ENCODE measurements at places on chromosomes 2 and 18. TPM values are rescaled to one million over a fixed set of nuclear protein-coding genes. Genes with fewer than 3 reads are reported as not detected.

KATNAL2 gene
- 2.1 TPM for total RNA-seq

SLC5A7 gene
- not detected for total RNA-seq

GREB1L gene
- 9.4 TPM for total RNA-seq

TAF4B gene
- total RNA-seq, result 5.8 TPM

SCLY gene
- total RNA-seq, result 40.1 TPM

DNA sequence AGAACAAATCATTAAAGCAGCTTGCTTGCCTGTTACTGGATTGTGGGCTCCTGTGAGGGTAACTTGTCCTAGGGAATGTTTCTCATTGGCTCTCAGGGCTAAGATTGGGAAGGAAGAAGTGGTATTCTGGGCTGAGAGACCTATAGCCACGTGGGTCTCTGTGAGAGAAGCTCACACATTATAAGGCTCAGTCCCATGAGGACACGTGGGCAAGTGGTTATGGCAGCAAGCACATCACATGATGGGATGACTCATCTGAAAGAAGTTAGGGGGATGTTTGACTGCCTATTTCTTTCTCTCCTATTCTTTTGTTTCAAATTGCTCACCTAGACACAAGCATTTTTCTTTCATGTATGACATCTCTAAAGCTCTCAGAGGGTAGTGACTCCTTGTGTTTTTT, 418.0 kb upstream of the ST6GAL2 start:
- H3K27me3 ChIP-seq, result no peaks in the 10 kb centered on the region
- no peaks in the 10 kb centered on the region for H3K36me3 ChIP-seq
- H3K4me1 ChIP-seq, result peaks cover 6% of the 10 kb centered on the region

GRCh38 chr2:41936771-41937463, 110.9 kb upstream of the PKDCC start:
- H3K27ac ChIP-seq, result no peak overlapping the region
- H3K27me3 ChIP-seq, result peaks cover 3% of the 10 kb centered on the region
- H3K4me3 ChIP-seq, result no peak overlapping the region
- H3K4me1 ChIP-seq, result peaks cover 16% of the 10 kb centered on the region

GRCh38 chr2:240932724-240933047, 26.6 kb downstream of the CROCC2 start:
- H3K4me1 ChIP-seq, result no peaks in the 10 kb centered on the region
- H3K4me3 ChIP-seq, result no peak overlapping the region
- no peak overlapping the region for H3K27ac ChIP-seq
- H3K36me3 ChIP-seq, result no peaks in the 10 kb centered on the region
- DNase-seq, result no peak

- H3K27me3 ChIP-seq, result no peaks in the 10 kb centered on the region
- no peaks in the 10 kb centered on the region for H3K36me3 ChIP-seq
- no peaks in the 10 kb centered on the region for H3K4me1 ChIP-seq
- H3K4me3 ChIP-seq, result no peak overlapping the region
Measured at GRCh38 chr18:76266236-76266991, 228.6 kb downstream of the ZNF516 start.

- no peak for DNase-seq
- no peaks in the 10 kb centered on the region for H3K27me3 ChIP-seq
- peaks cover 14% of the 10 kb centered on the region for H3K4me1 ChIP-seq
Measured at GRCh38 chr2:28750316-28751251, 1.0 kb upstream of the PPP1CB start.

GRCh38 chr2:68018727-68019126, 44.1 kb downstream of the C1D start:
- H3K4me3 ChIP-seq, result no peak overlapping the region
- H3K27me3 ChIP-seq, result no peaks in the 10 kb centered on the region
- no peak overlapping the region for H3K27ac ChIP-seq

DNA sequence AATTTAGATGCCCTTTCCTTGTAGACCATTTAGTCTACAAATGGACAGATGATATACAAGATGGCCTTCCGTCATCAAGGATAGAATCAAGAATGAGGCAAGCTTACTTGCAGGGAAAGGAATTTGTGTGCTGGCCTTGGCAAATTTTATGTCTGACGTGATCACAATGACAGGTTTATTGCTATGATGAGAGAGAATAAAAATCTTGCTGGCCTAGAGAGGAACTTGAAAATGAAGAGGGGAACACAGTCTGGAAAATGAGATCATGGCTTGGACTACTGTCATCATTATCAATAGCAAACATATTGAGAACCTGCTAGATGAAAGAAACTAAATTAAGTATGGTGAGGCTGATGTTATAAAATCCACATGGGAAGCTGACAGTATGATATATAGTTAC, 66.0 kb downstream of the CSRNP3 start:
- no peak overlapping the region for H3K27ac ChIP-seq
- H3K4me1 ChIP-seq, result no peaks in the 10 kb centered on the region
- H3K4me3 ChIP-seq, result no peak overlapping the region
- peaks cover 67% of the 10 kb centered on the region for H3K27me3 ChIP-seq

GRCh38 chr2:229350117-229350805, 79.2 kb upstream of the PID1 start:
- H3K27ac ChIP-seq, result peak overlapping the region; percentile 62
- DNase-seq, result peak; percentile 18
- no peaks in the 10 kb centered on the region for H3K27me3 ChIP-seq
- peaks cover 49% of the 10 kb centered on the region for H3K36me3 ChIP-seq

DNA sequence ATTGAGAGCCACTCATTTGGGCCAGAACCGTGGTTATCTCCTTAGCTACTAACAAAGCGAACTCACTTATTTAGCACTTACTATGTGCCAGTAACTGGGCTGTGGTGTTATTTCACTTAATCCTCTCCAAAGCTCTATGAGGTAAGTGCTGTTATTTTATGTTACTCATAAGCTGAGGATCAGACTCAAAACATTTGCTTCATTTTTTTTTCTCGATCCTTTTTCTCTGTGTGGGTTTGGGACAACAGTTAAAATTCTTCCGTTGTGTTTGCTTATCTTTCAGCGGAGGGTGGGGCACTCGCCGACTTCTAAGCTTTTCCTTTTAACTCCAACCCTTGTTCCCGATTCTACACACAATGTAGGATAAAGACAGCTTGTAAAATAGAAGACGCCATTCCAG, 52.8 kb downstream of the TMEM178A start:
- no peaks in the 10 kb centered on the region for H3K36me3 ChIP-seq
- no peak overlapping the region for H3K4me3 ChIP-seq
- no peak for DNase-seq
- H3K4me1 ChIP-seq, result no peaks in the 10 kb centered on the region
- no peaks in the 10 kb centered on the region for H3K27me3 ChIP-seq

DNA sequence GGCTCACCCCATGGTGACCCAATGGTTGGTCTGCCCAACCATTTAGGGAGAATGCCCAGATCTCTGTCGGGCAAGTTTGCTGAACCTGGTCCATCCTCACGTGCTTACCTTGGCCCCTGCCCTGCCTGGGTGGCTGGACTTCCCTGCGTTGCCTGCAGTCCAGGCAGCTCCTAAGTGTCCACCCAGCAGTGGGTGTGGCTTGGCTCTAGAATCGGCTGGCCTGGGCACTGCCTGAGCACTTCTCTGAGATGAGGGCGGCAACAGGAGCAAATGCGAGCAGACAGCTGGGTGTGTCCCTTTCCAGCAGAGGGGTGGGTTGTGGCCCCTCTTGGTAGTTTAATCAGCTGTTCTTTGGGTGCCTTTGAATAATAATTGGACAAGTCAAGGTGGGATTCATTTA, 11.3 kb downstream of the PCARE start:
- DNase-seq, result no peak
- peak overlapping the region; percentile 55 for H3K4me3 ChIP-seq
- H3K36me3 ChIP-seq, result peaks cover 6% of the 10 kb centered on the region
- no peaks in the 10 kb centered on the region for H3K27me3 ChIP-seq

DNA sequence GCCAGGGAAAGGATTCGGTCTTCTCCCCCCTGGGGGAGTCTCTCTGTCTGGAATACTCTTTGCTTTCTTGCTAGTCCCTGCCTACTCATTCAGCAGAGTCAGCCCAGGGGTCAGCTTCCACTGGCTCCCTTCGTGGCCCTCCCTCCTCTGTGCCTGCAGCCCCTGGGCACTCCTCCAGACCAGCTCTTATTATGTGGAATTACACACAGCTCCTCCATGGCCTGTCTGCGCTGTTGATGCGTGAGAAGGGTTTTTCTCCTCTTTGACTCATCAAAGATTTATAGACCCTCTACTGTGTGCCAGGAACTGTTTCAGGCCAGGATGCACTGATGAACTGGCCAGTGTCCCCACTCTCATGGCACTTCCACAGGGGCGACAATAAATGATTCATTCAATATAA, 44.4 kb downstream of the ST8SIA5 start:
- H3K4me3 ChIP-seq, result no peak overlapping the region
- H3K27me3 ChIP-seq, result peaks cover 11% of the 10 kb centered on the region
- peaks cover 2% of the 10 kb centered on the region for H3K4me1 ChIP-seq
- H3K27ac ChIP-seq, result no peak overlapping the region
- DNase-seq, result no peak

- no peaks in the 10 kb centered on the region for H3K4me1 ChIP-seq
- H3K27ac ChIP-seq, result no peak overlapping the region
- H3K36me3 ChIP-seq, result peaks cover 5% of the 10 kb centered on the region
- no peaks in the 10 kb centered on the region for H3K27me3 ChIP-seq
- no peak overlapping the region for H3K4me3 ChIP-seq
Measured at GRCh38 chr2:196174404-196174803, 3.0 kb upstream of the STK17B start.

DNA sequence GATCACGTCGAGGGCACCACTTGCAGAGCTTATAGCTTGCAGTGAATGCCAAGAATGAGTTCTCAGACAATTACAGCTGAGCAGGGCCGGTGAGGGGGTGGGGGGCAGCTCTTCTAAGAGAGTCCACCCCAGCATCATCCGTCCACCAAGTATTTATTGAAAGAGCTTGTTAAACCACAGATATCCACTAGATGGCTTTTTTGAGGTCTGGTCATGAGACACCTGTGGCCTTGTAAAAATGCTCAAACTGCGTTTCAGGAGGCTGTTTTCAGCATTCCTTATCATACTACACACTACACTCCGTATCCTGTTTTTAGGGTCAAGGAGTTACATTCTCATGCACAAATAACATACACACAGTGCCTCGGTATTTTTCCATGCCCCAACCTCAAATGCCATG, 51.5 kb downstream of the DNAJC10 start:
- no peaks in the 10 kb centered on the region for H3K27me3 ChIP-seq
- no peak overlapping the region for H3K4me3 ChIP-seq
- peak; percentile 33 for DNase-seq
- H3K36me3 ChIP-seq, result peaks cover 49% of the 10 kb centered on the region
- no peak overlapping the region for H3K27ac ChIP-seq

DNA sequence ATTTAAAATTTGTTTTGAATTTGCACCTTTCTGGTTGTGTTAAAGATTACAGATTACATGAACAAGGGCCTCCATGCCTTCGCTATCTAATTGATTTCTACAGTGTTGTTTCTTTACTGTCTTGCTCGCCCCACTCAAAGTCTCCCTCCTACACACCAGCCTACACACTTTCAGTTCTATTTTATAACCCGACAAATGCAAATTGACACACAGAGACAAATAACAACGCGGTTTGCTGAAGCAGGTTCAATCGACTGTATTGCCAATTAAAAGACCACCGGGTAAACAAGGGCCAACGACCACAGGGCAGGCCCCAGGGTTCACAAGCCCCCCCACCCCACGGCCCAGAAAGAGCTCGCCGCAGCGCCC, 869 bp downstream of the STARD7 start:
- peaks cover 19% of the 10 kb centered on the region for H3K36me3 ChIP-seq
- peak overlapping the region; percentile 80 for H3K4me3 ChIP-seq
- DNase-seq, result no peak
- H3K4me1 ChIP-seq, result peaks cover 41% of the 10 kb centered on the region
- H3K27ac ChIP-seq, result peak overlapping the region; percentile 59

DNA sequence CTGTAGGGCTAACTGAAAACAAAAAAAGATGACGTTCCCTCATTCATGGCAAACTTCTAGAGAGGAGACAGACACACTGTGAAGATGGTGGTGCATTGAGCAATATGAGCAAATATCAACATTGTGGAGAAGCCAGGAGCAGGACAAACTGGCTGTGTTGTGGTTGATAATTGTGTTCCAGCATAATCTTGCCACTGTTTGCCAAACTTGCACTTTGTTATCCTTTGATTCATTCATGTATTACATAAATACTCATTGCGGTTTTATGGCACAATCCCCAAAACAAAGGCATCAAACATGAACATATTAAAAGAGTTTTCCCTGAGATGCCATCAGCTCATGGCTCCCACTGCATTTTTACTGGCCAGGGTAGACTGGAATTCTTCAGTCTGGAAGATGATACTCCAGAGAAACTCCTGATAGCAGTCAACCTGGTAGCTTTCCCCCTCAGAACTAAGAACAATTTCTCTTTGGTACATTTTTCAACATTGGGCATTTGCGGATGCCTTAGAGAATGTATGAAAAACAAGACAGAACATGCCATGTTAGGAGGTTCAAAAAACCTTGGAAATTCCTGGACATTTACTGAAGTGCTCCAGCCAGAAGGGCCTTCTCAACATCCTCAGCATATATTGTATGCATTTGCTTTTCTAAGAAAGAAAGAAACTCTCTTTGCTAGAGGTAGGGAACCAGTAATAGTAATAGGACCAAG, 487.4 kb upstream of the CELF4 start:
- no peak overlapping the region for H3K27ac ChIP-seq
- H3K4me3 ChIP-seq, result no peak overlapping the region
- peak; percentile 47 for DNase-seq
- peaks cover 7% of the 10 kb centered on the region for H3K4me1 ChIP-seq
- H3K36me3 ChIP-seq, result peaks cover 5% of the 10 kb centered on the region
- peaks cover 61% of the 10 kb centered on the region for H3K27me3 ChIP-seq

DNA sequence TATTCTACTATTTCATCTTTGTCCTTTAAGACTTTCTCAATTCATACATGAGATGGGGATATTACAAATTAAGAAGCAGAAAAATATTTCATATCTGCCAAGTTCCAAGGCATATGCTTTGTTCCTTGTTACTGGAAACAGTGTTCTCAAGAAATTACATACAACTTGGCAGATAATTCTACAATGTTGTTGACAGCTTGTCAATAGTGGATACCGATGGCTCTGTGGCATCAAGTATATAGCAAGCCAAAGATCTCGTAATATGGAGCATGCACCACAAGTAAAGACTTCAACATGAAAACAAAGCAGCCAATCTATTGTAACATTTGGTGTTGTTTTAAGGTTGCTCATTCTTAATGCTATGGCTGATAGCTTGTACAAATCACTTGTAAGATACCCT, 598.2 kb upstream of the KLHL29 start:
- no peaks in the 10 kb centered on the region for H3K27me3 ChIP-seq
- H3K4me1 ChIP-seq, result no peaks in the 10 kb centered on the region
- H3K27ac ChIP-seq, result no peak overlapping the region
- DNase-seq, result no peak
- no peaks in the 10 kb centered on the region for H3K36me3 ChIP-seq
